WTC11 (cell line): ENCODE measurements at places on chromosomes 7 and 10.

GRCh38 chr10:95588025-95588424 is 26.9 kb upstream of the SORBS1 start:
- no peak for DNase-seq

GRCh38 chr7:135713836-135714470 is 14.0 kb downstream of the SLC13A4 start:
- DNase-seq = no peak

- DNase-seq = no peak
These were observed 2.6 kb downstream of the CAMK2B start for GRCh38 chr7:44322631-44323363.

DNA sequence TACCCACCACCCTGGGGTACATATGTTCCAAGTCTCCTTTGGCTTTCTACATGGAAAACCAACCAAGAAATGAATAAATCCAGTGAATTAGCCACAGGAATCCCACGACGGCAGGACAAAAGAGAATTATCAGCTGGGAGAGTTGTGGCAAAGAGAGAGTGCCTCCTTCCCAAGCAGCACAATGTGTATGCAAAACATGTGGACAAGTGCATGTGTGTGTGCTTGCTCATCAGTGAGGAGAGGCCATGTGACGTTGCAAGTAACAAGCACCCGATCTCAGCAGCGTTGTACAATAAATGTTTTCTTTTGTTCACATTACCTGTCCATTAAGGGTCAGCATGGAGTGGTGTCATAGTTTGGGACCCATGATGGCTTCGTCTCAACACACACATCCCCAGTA is 50.0 kb upstream of the EMX2 start:
- DNase-seq = no peak

DNA sequence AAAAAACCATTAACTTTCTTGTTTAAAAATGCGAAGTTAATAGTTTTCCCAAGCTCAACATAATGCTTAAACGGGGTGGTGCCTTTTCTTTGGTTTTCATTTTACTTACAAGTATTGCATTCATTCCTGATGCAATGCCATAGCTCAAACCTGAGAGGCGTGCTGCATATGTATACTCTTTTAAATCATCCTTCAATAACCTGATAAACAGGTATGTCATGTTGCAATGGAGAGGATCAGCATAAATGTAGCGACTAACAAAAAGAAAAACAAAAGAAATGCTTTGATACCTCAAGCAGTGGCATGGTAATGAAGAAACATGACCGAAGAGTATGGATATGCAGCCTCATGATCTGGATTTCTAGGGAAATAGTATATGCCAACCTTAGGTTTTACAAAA is 95.4 kb downstream of the IDE start:
- DNase-seq = no peak

- no peak for DNase-seq
These were observed 38.5 kb downstream of the UNC5B start for GRCh38 chr10:71250842-71251241.

DNA sequence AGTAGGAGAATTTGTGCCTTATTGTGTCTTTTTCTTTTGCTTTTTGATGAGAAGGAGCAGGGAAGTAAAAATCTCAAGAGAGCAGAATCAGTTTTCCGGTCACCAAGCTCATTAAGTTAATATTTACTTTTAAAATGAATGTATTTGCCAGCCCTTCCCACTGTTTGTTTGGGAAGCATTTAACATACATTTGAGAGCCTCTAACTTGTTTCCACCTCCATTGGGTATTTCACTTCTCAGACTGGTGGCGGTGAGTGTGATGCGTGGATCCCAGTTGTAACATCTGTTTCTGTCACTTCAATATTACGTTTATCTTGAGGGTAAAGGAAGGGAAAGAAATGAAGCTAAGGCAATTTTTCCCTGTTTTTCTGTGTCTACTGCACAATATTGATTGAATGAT is 22.8 kb downstream of the CDK14 start:
- DNase-seq = no peak

DNA sequence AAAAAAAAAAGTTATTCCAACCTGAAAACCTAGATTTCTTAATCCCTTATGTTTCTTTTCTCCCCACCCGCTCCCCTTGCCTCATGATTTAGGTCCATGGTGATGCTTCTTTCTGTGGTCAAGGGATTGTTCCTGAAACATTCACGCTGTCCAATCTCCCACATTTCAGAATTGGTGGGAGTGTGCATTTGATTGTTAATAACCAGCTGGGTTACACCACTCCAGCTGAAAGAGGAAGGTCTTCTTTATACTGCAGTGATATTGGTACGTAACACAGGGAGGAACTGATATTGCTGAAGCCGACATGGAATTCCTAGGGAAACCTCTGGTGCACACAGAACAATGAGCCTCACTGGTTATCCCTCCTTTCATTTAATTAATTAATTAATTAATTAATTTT is 22.7 kb downstream of the DHTKD1 start:
- DNase-seq = no peak

GRCh38 chr10:88260329-88261051 is 322.6 kb downstream of the RNLS start:
- DNase-seq = no peak

DNA sequence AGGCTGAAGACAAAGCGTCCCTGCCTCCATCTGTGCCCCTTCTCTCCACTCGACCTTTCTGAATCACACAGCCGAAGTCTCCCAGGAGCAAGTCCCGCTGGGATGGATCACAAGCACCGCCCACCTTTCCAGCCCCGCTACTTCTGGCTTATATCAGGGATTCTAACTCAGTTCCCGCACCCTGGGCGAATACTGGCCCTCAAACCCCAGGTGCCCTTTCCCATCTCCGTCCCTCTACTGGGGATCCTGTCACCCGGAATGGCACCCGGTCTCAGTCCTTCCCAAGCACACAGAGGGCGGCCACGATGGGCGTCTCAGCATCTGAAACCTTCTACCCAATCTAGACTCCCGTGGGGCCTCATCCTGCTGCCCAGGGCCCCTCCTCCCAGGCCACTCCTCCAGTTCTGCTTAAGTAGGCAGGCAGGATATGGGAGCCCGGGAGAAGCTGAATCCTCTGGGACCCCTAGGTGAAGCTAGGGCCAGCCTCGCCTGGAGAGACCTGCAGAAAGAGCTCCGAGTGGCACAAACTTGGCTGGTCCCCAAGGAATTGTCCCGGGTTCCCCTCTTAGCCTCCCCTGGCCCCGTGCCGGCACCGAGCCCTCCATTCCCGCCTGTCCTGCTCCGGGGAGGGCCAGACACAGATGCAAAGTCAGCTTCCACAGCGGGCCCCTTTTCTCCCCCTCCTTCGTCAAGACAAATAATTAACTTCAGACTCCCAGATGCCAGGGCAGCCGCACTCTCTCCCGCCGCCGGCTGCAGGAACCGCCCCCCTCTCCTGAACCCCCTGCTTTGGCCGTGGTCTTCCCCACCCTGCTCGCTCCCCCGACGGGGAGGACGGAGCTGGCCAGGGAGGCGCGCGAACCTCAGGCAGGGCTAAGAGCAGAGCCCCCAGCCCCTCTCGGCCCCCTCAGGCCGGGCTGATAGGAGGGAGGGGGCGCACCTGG is 612 bp downstream of the KCP start:
- peak; percentile 52 for DNase-seq

- DNase-seq = no peak
These were observed 260.9 kb downstream of the AHR start for GRCh38 chr7:17559388-17559787.

- DNase-seq = no peak
These were observed 8.0 kb downstream of the CALHM3 start for GRCh38 chr10:103470761-103471653.

DNA sequence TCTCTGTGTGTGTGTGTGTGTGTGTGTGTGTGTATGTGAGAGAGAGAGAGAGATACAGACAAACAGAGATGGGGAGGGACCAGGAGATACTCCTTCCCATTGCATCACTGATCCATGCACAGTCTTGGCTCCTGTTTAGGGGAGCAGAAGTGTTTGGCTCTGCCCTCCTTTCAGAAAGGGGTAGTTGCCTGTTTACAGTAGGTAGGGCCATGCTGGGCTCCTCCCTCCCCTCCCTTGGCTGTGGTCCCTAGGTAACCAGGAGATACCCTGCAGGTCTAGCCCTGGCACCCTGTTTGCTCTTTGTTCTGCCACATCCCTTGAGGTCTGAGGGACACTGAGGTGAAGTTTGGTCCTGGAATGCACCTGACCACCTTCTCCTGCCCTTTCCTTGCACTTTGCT is 95.3 kb downstream of the RAMP3 start:
- DNase-seq = no peak

- no peak for DNase-seq
These were observed 150.2 kb upstream of the EEPD1 start for GRCh38 chr7:36002900-36003299.

DNA sequence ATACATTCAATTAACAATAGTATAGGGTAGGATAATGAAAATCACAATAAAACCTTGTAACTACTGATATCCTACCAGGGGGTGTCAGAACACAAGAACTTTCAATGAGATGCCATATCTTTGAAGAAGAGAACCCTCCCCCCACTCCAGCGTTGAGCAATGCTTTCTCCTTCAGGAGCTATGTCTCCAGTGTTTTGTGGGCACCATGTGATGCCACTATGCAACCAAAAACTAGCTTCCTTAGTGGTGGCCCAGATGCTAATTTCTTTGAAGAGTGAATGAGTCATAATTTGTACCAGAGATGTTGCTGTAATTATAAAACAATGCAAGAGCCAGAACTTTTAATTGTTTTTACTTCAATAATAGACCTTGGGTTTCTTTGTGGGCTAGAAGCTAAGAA is 76.0 kb upstream of the ADO start:
- DNase-seq = no peak

GRCh38 chr7:94313926-94314325 is 80.8 kb upstream of the COL1A2 start:
- no peak for DNase-seq

GRCh38 chr7:155803418-155804376 is 8.6 kb downstream of the SHH start:
- DNase-seq = peak; percentile 62

- DNase-seq = peak; percentile 34
These were observed 1.3 kb downstream of the TYSND1 start for GRCh38 chr10:70145166-70145665.

DNA sequence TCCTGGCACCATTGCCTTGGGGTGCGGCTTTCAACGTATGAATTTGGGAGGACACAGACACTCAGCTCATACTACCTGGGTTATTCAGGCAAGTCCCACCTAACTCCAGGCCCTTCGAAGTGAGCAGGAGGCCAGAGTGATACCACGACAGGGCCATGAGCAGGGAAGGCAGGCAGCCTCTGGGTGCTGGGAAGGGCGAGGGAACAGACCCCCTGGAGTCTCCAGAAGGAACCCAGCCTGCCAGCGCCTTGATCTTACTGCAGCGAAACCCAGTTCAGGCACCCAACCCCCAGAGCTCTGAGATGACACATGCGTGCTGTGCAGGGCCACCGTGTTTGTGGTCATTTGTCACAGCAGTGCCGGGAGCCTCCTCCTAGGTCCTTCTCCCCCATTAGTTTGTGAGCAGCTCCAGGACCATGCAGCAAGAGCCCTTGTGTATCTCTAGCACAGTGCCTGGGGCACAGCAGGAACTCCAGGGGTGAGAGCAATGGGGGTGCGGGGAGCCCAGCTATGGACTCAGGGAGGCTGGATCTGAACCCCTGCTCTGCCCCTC is 7.7 kb upstream of the INSIG1 start:
- DNase-seq = no peak

GRCh38 chr7:106480161-106480579 is 180.8 kb downstream of the CCDC71L start:
- no peak for DNase-seq

DNA sequence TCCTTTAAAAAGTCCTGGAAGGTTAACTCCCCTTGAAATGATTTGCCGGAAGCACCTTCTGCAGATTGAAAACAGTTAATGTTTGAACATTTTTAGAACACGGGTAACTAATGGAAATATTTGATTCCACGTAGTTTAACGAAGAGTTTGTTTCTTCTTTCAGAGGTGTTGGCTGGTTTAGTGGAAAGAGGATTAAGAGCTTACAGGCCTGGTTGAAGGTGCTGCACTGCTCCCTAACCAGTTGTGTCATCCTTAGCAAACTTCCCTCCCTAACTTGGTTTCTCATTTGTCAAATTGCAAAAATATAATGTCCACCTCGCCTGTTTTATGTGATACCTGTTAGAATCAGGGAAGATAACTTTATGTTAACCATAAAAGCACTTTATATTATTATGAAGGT is 243.0 kb upstream of the FZD8 start:
- no peak for DNase-seq

DNA sequence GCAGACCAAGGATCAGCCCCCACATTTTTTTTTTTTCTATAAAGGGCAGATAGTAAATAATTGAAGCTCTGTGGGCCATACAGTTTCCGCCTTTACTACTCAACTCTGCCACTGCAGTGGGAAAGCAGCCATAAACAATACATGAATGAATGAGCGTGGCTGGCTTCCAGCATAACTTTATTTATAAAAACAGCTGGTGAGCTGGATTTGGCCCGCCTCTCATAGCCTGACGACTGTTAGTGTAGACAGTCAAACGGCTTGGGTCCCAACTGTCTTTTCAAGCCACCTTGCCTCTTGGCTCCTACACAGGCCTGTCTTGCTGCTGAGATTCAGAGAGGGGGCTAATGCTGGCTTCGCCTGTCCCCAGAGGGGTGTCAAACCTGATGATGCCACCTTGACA is 169.8 kb upstream of the GPR26 start:
- no peak for DNase-seq

DNA sequence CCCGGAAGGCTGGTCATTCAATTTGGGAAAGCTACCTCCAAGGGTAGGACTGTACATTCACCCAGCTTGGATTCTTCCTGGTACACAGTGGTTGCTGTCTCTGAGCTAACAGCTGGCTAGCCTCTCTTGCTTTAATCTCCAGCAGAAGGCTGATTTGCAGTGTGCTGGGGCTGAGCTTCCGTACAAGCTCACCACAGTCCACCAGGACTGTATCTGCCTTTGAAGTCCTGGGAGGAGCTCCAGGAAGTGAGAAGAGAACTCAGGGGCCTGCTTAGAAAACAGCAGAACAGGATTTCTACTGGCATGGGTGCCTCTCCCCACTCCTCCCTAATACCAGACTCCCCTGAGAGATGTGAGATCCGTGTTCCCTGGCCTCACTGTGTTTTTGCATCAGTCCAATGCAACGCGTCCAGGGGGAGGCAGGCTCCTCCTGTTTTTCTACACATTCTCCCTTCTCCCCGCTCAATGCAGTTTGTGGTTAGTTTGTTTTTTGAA is 6.6 kb downstream of the AFAP1L2 start:
- no peak for DNase-seq

- DNase-seq = no peak
These were observed 429.4 kb upstream of the AKR1E2 start for GRCh38 chr10:4396401-4397283.

DNA sequence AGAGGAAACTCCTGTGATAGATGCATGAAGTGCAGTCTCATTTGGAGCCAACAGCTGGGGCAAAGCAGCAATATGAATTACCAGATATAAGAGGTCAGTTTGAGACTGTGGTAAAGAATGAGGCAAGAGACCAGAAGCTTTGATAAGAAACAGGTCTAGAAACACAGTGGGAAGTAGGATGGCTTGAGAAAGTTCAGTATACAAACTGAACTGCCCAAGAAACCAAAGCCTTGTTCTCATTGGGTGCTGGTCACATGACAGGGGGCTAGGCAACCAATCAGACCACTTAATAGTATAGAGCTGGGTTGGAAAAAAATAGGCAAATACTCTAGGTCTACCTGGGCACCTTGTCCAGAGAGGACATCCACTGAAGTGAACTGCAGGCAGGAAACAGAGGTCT is 46.2 kb upstream of the PLCE1 start:
- DNase-seq = no peak

GRCh38 chr7:135160858-135161653 is 9.5 kb downstream of the CYREN start:
- DNase-seq = no peak

- DNase-seq = peak; percentile 32
These were observed 1.2 kb downstream of the CASD1 start for GRCh38 chr7:94510582-94511496.
